ENCODE measurements at places on chromosomes 3 and 15.

GRCh38 chr3:85726241-85726640 is 767.5 kb downstream of the CADM2 start:
- DNase-seq: no peak

DNA sequence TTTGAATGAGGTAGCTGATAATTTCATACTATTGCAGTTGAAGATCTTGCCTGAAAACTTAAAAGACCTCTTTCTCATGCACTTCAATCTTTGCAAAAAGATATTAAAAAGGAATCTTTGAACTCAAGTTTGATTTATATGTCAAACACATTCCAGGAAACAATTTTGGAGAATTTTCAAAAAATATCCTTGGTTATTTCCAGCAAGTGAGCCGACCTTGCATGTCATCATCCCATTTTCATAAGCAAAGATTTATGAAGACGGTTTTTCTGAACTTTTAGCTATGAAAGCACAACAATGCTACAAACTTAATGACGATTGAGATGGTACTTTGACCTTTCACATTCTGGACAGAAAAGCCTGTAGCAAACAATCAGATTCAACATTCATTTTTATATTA is 95.6 kb downstream of the RFX7 start:
- no peak for DNase-seq

DNA sequence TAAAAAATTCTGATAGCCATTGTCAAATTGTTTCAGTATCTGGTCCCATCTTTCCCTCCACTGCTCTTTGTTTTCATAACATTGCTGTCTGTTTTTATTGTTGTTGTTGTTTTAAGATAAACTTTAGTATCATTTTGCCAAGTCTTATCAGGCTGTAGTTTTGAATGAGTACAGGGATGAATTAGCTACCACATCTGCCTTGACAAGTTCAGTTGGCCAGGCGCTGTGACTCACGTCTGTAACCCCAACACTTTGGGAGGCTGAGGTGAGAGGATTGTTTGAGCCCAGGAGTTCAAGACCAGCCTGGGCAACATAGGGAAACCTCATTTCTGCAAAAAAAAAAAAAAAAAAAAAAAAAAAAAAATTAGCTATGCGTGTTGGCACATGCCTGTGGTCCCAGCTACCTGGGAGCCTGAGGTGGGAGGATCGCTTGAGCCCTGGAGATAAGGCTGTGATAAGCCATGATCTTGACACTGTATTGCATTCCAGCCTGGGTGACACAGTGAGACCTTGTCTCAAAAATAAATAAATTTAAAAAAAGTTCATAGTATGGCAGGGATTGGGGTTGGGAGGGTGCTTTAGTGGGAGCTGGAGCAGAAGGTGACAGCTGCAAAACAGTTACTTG is 8.3 kb upstream of the ANKDD1A start:
- no peak for DNase-seq

- no peak for DNase-seq
Measured at GRCh38 chr3:111963424-111963823, 15.4 kb upstream of the ABHD10 start.

DNA sequence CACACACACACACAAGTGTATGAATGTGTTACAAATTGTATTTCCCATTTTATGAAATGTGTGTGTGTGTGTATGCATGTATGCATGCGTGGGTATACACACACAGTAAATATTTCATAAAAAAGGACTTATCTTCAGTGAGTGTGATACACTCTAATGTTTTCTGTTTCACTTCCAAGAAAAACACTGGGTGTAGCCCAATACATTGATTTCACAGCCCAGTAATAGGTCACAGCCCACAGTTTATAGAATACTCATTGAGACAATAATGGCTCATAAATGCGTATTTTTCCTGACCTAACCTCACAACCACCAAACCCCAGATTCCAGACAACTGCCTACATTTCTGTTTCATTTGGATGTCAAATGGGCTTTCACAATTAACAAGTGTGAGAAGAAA is 619.5 kb downstream of the MAGI1 start:
- no peak for DNase-seq

DNA sequence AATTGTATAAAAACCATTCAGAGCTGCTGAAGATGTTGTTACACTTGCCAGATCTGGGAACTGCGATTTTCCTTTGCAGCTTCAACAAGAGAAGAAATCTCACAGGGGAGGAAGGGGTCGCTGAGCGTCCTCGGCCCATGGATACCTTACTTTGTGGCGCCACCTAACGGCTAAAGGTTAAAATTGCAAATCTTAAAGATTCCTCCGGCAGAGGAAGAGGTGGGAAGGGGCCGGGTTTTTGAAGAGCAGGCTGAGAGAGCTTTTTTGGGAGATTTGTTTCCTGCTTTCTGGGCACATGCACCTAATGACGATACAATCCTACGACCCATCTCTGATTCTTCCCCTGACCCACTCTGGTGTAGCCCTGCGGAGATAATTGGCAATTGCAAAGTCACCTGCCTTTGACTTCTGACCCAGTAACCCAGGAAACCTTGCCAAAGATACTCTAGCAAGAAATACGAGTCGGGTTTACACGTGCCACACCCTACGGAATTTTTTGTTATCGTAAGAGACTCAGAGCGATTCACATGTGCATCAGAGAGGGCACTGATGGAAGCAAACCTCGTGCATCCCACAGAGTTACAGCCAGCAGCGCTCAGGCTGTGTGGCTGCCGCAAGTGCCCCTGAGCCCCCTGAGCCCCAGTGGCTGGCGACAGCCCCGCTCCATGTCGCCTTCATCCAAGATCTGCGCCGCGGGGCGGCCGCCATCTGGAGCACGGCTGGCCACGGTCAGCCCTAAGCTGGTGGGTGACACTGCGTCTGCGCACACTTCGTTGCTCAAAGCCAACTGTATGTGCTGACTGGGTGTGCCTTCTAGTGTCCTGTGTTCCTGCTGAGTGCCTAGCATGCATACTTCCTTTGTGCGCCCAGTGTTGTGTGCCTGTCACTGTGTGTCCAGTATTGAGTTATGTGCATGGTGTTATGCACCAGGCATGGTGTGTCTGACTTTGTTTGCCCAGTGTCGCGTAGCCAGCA is 55.2 kb upstream of the CHRNA7 start:
- DNase-seq: no peak

DNA sequence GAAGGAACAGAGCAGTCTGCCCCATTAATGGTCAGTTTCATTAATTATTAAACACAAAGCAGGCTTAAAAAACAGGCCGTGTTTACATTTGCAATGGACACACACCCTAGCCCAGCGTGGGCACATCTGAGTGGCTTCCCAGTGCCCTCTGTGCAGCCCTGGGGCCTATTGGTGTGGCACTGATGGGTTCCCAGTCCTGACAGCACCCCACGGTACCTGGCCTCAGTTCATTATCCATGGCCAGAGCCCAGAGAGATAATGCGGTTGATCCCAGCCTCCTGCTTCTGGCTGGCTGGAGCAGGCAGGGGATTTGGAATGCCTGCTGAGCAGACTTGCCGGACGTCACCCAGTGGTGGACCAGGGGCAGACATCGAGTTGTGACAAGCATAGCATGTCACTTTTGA is 110.5 kb upstream of the ABHD17C start:
- DNase-seq: no peak

DNA sequence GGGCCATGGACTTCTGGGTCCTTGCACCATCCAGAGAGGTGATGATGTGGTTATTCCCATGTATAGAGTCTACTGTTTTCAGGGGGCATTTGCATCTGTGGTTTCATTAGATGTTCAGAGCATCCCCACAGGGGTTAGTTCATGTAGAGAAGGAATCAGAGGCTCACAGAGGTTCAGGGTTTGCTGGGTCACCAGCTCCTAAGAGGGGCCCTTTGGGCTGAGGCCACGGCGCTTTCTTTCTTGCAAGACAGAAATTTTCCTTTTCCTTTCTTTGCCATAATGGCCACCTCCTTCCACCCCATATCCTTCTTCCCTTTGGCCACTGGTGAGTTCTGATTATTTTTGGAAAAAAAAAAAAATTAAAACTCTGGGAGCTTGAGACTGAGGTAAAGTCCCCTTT is 62.3 kb downstream of the APBA2 start:
- no peak for DNase-seq

- DNase-seq: no peak
Measured at GRCh38 chr15:58431221-58432149, at the start of gene LIPC. Gene LIPC (plus strand): TSS chr15:58431991. CDS start chr15:58432033, 42 bp downstream.

DNA sequence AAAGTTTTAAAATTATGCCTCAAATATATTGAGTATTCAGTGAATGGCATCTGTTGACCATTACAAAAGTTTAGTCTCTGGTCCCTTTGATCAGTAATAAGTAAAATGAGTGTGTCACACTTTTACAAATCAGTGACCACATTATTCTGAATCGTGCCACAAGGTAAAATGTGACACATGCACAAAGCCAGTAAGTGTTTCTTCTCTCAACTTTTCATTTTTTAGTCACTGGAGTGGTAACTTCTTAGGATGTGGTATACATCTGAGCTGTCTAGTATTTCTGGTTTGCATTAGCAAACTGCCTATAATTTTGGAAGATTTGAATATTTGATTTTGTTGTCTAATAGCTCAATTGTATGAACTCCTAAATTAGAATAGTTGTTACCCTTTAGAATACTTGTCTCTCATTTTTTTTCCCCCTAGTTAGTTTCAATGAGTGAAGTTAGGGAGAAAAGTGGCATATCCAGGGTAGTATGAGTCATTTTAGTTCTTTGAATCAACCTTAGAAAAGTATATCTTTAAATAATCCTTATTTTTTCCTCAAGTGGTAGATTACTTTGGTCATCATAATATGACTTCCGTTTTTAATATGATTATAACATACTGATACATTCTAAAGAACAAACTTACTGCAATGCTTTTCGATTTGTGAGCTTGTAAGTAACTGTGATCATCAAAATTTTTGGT is 18.1 kb downstream of the DNAJC13 start:
- DNase-seq: no peak
